ENCODE measurements at places on chromosomes 7 and 10.
A peak's percentile ranks its signal among the peaks of the same experiment; 100 is the strongest.

GRCh38 chr7:91201442-91202113 is 62.7 kb upstream of the FZD1 start:
- no peak for DNase-seq

DNA sequence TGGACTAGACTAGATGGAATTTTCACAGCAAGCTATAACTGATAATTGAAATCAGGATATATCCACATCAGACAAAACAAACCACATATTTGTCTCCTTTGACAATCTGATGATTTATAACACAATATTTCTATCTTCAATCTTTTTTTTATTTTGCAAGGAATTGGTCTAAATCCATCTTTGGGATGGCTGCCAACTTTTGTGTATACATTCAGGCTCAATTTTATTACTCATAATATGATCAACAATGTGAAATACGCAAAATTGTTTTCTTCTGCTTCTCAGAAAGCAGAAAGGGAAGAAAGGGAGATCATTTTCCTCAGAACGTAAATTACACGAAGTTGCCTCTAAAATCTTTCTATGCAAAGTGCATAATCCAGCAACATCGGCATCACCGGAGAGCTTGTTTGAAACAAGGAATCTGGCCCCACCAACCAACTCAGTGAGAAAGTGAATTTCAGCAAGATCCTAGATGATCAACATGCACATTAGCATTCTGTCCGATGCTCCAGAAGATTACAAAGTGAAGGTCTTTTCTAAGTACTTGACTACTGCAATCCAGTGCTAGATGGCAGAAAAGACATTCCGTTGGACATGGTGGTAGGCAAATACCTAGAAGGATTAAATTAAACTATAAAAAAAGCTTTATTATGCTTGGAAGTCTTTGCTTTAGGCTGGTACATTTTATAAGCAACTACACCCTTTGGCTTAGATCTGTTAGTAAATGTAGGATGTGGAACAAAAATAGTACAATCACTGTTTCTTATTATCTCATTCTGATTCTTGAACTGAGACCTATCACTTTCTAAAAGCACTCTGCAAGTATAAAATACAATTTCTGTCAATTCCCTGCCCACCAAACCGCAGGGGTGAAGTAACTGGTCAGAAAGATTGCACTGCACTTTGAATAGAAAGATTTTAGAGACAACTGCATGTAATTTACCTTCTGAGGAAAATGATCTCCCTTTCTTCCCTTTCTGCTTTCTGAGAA is 126.4 kb upstream of the RSU1 start:
- DNase-seq = no peak

- DNase-seq = peak; percentile 59
Observed at GRCh38 chr10:91944880-91945630, 21.5 kb downstream of the BTAF1 start.

DNA sequence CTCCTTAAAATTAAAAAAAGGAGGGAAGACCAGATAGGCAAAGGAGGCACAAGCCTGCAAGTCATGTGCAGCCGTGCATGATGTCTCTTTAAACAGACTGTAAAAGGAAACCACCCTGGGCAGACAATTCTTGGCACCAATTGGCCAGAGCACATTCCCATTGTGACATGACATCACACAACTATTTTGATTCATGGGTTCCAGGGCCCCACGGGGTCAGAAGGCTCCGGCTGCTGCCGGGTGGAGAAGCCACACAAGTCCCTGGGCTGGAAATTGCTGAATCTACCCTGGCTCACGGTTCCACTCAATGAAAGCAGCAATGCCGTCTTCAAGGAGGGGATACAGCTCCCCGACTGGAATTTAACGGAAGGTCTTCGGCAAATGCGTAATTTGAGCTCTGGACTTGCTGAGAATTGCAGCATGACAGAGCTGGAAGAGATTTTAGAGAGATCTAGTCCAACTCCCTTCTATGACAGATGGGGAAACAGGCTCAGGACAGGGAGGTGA is 140.5 kb downstream of the PRKAG2 start:
- peak; percentile 98 for DNase-seq

DNA sequence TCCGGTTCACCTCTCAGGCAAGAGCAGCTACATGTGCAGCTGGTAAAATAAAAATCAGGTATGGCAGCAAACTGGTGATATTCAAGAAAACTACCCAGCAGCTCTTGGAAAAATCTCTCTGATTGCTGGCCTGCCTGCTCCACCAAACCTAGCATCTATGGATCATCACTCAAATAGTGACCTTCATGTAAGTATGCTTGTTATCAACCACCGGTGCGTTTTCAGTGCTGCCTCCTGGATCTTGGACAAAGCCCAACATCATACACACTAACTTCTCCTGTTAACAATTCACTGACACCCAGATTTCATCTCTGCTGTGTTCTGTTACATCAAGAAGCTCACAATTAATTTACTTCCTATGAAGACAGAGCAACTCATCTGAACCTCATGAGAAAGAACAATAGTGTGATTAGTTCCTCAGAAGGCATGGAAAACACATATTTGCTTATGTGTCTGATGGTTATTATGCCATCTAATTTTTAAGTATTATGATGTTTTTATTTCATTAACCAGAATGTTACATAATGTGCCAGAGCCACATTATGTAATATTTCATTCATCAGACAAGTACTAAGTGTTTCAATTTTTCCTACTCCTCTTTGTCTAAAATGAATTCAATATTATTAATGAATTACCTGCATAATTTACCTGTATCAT is 8.8 kb downstream of the CDK6 start:
- DNase-seq = no peak

GRCh38 chr10:75428434-75429158 is 2.8 kb upstream of the LRMDA start:
- peak; percentile 16 for DNase-seq

- DNase-seq = no peak
Observed at GRCh38 chr10:69957241-69957885, 95.3 kb upstream of the MACROH2A2 start.

GRCh38 chr7:99120501-99120900 is 23.4 kb downstream of the SMURF1 start:
- DNase-seq = no peak

DNA sequence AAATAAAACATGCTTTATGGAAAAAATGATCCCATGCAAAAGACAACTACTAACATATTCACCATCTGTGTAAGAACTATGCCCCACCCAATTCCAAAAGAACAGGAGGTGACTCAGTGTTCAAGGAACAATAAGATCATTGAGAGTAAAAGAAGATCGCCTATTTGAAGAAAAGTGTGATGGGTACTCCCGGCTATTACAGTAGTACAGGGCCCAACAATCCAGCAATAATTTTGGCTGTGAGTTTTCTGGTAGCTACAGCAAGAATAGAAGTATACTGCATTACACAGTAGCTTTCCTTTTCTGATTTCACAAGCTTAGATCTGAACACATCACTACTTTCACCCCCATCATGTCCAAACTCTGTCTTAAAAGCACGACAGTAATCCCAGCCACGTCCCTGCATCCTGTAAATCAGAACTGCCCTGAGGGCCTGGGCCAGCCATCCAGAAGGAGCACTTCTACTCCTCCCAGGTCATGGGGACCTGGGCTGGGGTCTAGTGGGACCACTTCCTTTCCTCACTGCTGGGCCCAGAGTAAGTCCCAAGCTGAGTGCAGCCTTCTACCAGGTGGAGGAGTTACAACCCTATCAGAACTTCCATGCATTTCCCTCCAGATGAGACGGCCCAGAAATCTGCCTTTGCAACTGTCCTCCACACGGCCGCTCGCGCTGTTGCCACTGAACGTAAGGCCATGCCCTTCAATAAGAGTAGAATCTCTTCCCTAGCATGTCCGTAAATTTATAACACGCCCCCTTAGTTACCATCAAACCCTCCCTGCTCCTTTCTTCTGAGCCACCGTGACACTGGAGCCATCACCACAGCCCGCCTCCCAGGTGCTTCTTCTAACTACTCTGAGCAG is 7.9 kb downstream of the ESYT2 start:
- DNase-seq = peak; percentile 79

GRCh38 chr7:27946351-27946750 is 206.4 kb downstream of the TAX1BP1 start:
- DNase-seq = no peak

GRCh38 chr10:97737770-97738265 is 890 bp downstream of the ZFYVE27 start:
- no peak for DNase-seq

GRCh38 chr10:118764195-118764594 is 9.4 kb upstream of the CACUL1 start:
- DNase-seq = no peak

Data from brain microvascular endothelial cell (primary cell).